ENCODE measurements at places on chromosomes 6 and 20.

GRCh38 chr6:119240257-119241110 is 109.1 kb downstream of the MAN1A1 start:
- DNase-seq, result no peak

- DNase-seq, result no peak
Observed at GRCh38 chr6:113495521-113495920, 361.6 kb upstream of the MARCKS start.

GRCh38 chr20:36090223-36090622 is 64.3 kb upstream of the EPB41L1 start:
- DNase-seq, result no peak

DNA sequence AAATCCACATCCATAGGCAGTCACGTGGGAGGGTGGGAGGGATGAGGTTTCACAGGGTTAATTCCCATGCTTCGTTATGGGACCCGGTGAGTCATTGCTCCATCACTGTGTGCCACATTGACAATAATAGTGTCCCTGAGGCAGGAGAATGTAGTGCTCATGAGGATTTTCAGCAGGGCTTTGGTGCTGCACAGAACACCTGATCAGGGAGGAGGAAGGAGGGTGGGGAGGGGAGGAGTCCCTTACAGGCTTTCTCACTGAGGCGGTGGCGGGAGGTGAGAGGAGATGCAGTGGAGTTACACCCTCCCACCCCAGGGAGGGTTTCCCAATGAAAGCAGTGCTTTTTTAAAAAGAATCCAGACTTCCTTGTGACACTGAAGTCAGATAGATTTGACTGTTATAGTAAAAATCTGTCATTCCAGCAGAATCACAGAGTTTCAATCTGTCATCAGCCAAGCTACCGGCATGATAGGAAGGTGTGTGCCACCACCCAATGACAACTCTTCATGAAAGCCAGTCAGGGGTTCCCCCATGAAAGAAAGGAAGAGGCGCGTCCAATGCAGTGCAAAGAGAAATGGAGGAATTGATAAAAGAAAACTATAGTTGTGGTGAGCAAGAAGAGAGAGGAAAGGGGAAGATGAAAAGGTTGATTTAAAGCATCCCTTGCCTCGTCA is 144.8 kb downstream of the TBC1D7 start:
- no peak for DNase-seq

DNA sequence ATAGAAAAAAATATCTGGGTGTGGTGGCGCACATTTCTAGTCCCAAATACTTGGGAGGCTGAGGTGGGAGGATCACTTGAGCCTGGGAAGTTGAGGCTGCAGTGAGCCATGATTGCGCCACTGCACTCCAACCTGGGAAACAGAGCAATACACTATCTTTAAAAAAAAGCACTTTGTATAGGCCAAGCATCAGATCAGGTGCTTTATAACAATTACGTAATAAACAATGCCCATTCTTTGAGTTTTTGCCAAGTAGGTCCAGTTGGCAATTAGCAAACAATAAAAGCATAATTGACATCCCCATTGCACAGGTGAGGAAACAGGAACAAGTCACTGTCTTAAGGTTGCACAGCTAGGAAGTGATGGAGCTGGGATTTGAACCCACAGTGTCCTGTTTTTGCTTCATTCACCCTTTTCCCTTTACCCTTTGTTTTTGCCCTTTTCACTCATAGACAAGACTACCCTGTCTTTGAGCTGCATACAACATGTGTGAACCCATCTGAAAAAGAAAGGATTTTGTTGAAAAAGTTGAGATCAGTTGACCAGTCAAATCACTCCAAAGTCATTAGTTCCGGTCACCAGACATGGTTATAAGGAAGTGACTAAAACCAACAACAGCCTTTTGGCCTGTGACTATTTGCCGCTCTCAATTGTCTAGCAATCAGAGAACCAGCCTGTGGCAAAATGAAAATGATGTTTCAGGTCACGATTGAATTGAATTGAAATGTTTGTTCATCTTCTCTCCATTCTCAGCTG is 303.6 kb downstream of the TFAP2C start:
- no peak for DNase-seq

GRCh38 chr6:13776602-13777001 is 37.8 kb downstream of the MCUR1 start:
- DNase-seq, result no peak

GRCh38 chr20:40945754-40946450 is 82.7 kb upstream of the TOP1 start:
- peak; percentile 83 for DNase-seq

DNA sequence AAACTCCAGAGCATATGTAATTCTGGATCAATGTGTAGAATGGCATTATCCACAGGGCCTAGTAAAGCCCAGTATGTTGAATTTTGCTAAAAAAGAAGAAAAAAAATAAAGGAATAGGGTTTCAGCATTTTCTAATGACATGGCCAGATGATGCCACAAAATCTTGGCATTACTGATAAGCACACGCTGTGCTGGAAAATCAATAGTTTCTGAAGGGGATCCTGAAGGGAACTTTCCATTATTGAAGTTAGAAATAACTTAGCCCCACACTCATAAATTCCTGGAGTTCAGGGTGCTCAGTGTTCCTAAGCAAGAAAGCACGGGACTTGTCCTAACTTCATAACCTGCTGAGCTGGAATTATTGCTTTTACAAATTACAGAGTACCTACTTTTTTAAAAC is 10.8 kb downstream of the TENT5A start:
- DNase-seq, result no peak

GRCh38 chr20:5181958-5182357 is 55.1 kb downstream of the CDS2 start:
- no peak for DNase-seq

DNA sequence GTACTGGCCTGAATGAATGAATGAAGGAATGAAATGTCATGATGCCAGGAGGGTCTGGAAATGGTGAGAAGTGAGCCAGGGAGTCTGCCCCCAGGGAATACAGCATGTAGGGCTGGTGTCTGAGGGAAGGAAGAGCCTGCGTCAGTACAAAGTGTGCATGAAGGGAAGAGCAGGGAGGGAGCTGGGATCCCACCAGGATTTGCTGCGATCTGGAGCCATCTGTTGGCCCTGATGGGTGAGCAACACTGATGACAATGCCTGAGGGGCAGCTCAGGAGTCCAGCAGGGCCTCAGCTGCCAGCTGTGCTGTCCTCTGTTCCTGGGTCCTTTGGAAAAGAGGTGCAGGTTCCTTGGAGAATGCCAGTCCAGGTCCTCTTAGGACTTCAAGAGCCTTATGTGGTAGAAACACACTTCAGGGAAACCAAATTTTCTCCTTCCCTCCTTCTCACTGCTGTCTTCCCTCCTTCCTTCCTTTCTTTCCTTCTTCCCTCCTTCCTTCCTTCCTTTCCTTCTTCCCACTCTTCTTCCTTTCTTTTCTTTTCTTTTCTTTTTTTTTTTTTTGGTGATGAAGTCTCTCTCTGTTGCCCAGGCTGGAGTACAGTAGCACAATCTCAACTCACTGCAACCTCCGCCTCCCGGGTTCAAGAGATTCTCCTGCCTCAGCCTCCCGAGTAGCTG is 11.5 kb downstream of the BPI start:
- DNase-seq, result peak; percentile 32
